ENCODE measurements at places on chromosomes 3 and 15.

GRCh38 chr15:67967871-67968431, 86.2 kb upstream of the PIAS1 start:
- DNase-seq = no peak

GRCh38 chr3:177642042-177642803, 444.9 kb upstream of the TBL1XR1 start:
- DNase-seq = no peak

DNA sequence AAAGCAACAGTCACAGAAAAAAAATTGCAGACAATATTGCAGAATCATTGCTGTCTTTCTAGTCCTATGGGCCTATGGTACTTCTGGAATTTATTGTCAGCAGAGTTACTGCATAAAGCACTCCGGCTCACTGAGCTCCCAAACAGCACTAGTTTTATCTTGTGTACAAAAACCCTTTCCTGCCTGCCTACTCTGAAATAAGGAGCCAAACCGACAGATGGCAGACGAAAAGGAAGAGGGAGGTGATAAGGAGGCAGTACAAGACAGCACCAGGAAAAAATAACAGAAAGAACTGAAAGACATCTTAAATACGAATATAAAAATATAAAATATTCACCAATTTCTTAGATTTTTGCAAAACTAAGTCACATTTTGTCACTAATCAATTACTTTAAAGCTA, 15.6 kb downstream of the HERC1 start:
- DNase-seq = no peak

DNA sequence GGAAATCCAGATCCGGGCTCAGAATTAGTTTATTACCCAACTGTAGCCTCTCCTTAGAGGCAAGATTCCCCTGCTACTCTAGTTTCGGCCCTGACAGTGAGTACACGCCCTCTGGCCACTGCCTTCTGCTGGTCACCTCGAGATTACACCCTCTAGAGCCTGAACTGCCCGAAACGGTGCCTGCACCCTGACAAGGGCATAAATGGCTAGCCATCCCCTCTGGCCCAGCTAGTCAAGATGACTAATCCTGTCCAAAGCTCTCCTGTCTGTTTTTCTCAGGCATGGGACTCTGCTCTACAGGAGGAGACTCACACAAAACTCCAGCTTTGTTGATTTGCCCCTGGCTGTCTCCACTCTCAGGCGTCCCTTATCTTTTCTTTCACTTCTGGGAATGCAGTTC, 150.5 kb upstream of the UBE2E2 start:
- DNase-seq = no peak

DNA sequence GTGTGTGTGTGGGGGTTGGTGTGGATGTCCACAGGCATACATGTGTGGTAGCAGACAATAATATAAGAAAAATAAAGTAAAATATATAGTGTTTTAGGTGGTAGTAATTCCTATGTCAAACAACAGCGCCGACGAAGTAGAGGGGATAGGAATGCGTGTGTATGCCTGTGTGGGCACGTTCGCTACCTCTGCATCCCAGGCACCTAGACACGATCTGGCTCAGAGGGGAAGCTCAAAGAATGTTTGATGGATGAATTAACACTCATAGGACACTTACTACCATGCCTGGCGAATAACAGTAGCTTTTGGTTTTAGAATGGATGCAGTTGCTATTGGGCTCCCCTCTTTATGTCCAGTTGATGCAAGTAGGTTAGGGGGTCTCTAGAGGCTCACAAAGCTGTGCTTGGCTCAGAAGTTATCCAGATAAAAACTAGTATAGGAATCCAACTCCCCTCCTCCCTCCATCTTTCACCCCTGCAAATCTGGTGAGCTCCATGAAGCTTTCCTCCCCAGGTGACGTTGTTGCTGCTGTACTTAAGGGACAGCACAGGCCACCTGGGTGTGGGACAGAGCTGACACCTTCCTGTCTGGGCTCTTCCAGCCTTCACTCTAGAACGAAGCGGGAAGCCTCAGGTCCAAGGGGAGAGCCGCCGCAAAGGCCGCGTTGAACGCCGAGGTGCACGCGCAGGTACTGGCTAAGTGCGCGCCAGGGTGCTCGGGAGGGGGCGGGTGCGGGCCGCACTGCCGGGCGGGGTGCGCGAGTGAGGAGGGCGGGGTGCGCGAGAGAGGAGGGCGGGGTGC, 192.6 kb upstream of the LYSMD4 start:
- DNase-seq = peak; percentile 62

DNA sequence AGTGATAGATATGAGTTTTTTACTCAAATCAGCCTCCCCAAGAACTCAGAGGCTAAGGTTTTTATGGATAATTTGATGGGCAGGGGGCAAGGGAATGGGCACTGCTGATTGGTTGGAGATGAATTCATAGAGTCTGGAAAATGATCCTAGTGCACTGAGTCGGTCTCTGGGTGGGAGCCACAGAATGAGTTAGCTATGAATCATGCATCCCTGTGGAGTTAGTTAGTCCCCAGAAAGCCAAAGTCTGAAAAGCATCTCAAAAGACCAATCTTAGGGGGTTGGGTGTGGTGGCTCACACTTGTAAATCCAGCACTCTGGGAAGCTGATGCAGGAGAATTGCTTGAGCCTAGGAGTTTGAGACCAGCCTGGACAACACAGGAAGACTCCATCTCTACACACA, 516.1 kb downstream of the AGBL1 start:
- DNase-seq = no peak

- DNase-seq = no peak
These were observed 36.4 kb downstream of the CCDC80 start for GRCh38 chr3:112604536-112604935.

GRCh38 chr3:156509189-156510174, 45.4 kb downstream of the SSR3 start:
- DNase-seq = no peak

DNA sequence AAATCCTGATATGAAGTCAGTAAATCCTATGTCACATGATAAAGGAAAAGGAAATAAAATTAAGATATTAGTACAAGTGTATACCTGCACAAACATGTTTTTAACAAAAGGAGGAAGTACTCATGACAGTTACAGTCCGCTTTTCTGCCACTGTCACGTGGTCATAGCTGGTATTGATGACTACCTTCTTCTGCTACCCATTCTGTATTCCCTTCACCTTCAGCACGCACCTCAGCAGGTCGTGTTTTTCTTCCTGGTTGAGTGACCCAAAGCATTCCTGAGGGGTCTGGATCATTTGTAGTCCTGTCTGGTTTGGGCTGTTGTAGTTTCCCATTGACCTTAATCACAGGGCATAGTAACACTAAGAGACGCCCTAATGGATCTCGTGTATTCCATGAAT, 35.3 kb upstream of the P2RY12 start:
- DNase-seq = no peak

GRCh38 chr3:97712919-97713318, 51.6 kb upstream of the ARL6 start:
- no peak for DNase-seq

DNA sequence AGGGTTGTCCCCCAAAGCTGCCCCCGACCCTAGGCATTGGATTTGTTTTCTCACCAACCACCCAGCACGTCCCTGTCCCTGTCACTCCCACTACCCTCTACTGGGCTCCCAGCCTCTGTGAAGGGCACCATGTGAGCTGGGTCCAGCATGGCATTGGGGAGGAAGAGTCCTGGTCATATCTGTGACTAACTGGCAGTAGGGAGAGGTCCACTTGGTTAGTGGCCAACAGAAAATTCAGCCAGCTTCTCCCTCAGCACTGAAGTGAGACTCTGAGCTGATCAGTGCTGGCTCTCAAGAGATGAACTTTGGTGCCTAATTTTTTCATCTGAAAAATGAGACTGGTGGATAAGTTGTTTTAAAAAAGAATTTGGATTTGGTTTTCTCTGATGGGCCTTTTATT, 11.3 kb upstream of the KIF23 start:
- no peak for DNase-seq

DNA sequence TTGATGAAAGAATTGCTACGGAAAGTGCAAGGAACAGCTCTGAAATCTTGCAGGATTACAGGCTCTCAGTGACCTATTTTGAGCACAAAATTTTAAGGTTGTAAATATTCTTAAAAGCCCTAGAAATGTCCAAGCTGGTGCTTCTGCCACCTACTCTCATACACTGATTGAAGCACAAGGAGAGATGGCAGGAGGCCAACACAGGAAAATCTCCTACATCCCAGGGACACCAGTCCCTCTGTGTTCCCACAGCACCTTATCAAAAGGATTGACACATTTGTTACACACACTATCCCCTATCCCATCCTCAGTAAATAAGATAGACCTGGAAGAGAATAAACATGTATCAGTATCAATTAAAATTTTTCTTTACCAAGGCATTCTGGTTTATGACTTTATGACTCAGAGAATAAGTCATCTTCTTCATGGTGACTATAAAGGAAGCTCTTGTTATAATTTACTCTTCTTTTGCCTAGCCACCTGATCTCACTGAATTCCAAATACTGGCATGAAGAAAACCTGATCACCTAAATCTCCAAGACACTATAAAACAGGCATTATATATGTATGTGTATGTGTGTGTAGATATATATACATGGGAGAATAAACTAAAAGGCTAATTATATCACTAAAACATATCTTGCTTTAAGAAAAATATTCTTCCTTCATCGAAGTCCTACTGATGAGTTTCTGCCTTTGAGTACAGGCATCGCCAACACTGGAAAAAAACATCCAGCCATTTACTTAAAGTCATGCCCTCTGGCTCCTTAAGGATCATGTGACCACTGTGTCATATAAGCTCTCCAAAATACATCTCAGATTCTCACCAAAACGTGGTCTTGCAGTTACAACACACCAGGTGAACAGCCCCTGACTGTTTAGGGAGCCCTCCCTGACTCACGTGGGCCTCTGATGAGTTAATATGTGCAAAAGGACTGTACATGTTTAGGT, 208.1 kb upstream of the NR2F2 start:
- DNase-seq = no peak

GRCh38 chr15:67086637-67086914, 21.2 kb downstream of the SMAD3 start:
- no peak for DNase-seq

- no peak for DNase-seq
These were observed 15.6 kb downstream of the KBTBD13 start for GRCh38 chr15:65091946-65092770.

GRCh38 chr3:42473083-42473932, 29.1 kb upstream of the VIPR1 start:
- DNase-seq = no peak

- DNase-seq = no peak
These were observed 16.0 kb downstream of the SIAH2 start for GRCh38 chr3:150746791-150747590.

- DNase-seq = no peak
These were observed 190.6 kb upstream of the ARPP21 start for GRCh38 chr3:35448681-35449080.

- DNase-seq = no peak
These were observed 106.0 kb upstream of the MRPL3 start for GRCh38 chr3:131608741-131609140.

DNA sequence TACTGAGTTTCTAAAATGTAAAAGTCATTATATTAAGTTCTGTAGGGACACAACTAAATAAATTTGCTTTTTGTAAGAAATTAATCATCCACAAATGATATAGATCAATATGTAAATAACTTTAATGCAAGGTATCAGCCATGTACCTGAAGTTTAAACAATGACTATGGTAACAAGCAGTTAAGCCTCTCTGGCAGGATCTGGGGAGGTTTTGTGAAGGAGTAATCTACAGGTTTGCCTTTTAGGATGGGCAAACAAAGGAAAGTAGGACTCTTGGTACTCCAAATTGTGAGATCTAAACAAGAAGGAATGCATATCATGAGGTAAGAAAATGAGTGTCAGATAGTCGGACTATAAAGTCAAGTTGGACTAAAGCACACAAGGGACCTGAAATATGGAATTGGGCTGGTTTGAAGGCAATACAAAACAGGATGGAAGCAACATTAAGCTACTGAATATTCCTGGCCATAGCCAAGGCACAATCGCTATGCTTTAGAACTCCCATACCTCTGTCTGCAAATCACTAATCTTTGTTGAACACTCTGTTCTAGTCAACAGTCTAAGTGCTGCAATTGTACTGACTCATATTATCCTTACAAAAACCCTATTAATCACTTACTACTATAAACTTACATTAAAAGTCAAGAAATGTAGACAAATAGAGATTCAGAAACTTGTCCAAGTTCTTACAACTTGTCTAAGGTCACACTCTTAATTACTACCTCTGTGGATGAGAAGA, 412.8 kb downstream of the DIPK2A start:
- no peak for DNase-seq

- DNase-seq = no peak
These were observed 2.2 kb downstream of the STARD9 start for GRCh38 chr15:42577514-42578031.

- peak; percentile 63 for DNase-seq
These were observed 1.0 kb upstream of the HES1 start for GRCh38 chr3:194134757-194135515.

GRCh38 chr3:112639455-112640225, 1.3 kb downstream of the CCDC80 start:
- no peak for DNase-seq

GRCh38 chr3:148428862-148429605, 268.7 kb upstream of the AGTR1 start:
- DNase-seq = no peak

DNA sequence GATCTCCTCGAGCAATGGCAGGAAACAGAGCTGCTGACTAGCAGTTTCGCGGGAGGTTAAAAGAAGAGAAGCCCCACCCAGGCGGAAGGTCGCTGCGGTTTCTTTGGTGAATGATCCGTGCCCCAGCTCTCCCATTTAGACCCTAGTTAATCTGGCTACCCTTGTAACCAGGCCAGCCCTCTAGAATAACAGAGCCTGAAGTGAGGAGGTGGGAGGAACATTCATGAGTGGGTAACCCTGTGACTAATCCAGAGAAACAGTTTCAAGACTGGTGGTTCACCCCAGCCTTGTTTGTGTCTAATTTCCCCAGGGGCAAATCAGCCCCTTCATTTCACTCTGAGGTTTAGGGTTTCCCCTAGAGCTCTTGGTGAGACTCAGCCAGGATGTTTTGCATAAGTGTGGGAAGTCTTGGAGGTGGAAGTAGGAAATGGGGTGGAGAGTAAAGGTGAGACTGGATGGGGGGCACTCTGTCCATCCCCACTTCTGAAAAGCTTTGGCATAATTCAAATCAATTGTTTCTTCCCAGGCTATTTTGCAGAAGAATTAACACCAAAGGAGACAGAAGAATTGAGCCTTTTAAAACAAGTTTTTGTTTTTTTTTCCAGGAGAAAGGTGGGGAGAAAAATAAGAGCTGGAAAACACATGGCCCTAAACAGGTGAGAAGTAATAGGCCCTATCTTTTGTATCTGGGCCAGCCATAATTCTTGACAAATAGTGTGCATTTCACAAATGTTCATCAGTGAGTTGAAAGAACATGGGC, 303.1 kb downstream of the RPLP1 start:
- DNase-seq = peak; percentile 70

DNA sequence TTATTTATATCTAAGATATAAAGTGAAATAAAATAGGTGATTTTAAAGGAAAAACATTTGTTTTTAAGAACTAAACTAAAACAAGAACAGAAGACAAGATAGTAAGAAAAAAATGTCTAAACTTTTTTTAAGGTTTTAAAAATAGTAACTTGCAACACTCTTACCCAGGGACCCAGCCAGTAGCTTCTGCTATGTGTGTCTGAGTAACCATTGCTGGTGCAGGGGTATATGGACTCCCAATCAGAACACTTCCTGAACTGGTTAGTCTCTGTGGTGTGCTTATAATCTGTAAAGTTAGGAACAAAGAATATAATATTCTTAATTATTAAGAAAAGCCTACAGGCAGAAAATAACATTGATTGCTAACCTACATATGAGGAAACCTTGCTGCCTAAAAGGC, 118.4 kb downstream of the ATP1B3 start:
- DNase-seq = no peak

All from stimulated activated CD4-positive, alpha-beta T cell treated with anti-CD3 and anti-CD28 coated beads, Interleukin-2, amount 100 ng/mL, for 48 hours (primary cell).